PC-9 (cell line): ENCODE measurements at places on chromosomes 1 and 21. TPM values are rescaled to one million over a fixed set of nuclear protein-coding genes. Genes with fewer than 3 reads are reported as not detected.

The LAX1 gene
- not detected in 2 replicates for total RNA-seq

GRCh38 chr1:219523411-219523810 is 89.5 kb downstream of the ZC3H11B start:
- H3K4me1 ChIP-seq, result peaks cover 13% of the 10 kb centered on the region
- H3K4me3 ChIP-seq, result no peak overlapping the region
- H3K36me3 ChIP-seq, result no peaks in the 10 kb centered on the region
- H3K27ac ChIP-seq, result no peak overlapping the region
- H3K27me3 ChIP-seq, result no peaks in the 10 kb centered on the region

The LCE5A gene
- total RNA-seq, result not detected in 2 replicates

The CYP4A11 gene
- total RNA-seq, result not detected in 2 replicates

The ACTN2 gene
- not detected in 2 replicates for total RNA-seq

DNA sequence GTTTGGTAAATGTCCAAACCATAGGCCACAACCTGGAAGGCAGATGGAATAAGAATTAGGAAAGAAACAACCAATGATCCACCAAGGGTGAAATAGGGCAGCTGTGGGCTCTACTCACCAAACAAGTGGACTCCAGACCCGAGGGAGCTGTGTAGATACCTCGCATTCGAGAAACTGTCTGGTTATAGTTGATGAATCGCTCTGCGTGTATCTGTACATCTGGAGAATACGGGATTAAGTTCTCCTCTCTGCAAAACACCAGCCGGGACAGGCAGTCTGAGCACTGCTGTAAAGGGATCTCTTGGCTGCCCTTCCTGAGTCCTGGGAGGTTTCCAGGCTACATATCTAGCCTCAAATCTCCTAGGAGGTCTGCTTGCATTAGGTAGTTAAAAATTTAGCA is 9.4 kb upstream of the UBR4 start:
- no peaks in the 10 kb centered on the region for H3K4me1 ChIP-seq
- H3K4me3 ChIP-seq, result no peak overlapping the region
- H3K36me3 ChIP-seq, result peaks cover 14% of the 10 kb centered on the region; the same call in 1 of the 2 replicates

The LIN28A gene
- total RNA-seq, result not detected in 2 replicates

The TSHB gene
- total RNA-seq, result not detected in 2 replicates

DNA sequence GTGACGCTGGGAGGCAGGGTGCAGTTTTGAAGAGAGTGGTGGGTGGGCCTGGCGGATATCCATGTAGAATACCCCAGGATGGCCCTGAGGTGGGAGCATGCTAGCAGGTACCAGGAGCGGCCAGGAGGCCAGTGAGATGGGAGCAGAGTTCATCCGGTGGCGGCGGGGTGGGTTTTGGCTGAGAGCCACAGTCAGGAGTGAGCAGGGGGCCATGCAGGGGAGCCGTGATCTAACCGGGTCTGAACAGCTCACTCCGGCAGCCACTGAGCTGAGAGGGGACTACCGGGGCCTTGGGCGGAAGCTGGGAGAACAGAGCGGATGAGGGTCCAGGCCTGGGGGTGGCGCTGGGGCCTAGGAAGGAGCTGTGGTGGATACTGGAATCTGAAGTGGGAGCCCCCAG is 47.6 kb upstream of the LRP8 start:
- H3K4me1 ChIP-seq, result no peaks in the 10 kb centered on the region
- no peak overlapping the region for H3K4me3 ChIP-seq
- DNase-seq, result no peak

The RNU1-3 gene
- 1,333 and 3,235 TPM in 2 replicates for total RNA-seq
